BJ (cell line): ENCODE measurements at places on chromosomes 16 and 17. TPM values are rescaled to one million over a fixed set of nuclear protein-coding genes. Genes with fewer than 3 reads are reported as not detected.

Gene TEKT3
- polyA plus RNA-seq = 0.17 and 0.21 TPM in 2 replicates

Gene NAGPA
- 10.8 and 17.3 TPM in 2 replicates for polyA plus RNA-seq

Gene ITGAX
- polyA plus RNA-seq = not detected in 2 replicates

Gene DHRS7C
- not detected in 2 replicates for polyA plus RNA-seq

Gene AGRP
- not detected in 2 replicates for polyA plus RNA-seq

Gene ZP2
- not detected in 2 replicates for polyA plus RNA-seq

Gene USP43
- polyA plus RNA-seq = 0.16 and 0.23 TPM in 2 replicates

DNA sequence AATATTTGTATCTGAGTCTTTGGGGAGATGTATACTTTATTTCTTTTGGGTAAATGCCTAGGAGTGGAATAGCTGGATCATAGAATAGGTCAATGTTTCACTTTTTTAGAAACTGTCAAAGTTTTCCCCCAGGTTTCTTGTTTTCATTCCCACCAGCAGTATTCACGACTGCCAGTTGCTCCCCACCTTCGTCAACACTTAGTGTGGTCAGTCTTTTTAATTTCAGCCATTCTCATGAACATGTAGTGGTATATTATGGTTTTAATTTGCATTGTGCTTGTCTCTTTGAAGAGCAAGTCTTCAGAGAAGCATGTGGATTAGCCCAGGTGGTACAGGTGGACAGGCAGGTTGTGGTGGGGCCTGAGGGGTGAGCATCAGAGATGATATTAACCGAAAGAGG lies 53.8 kb downstream of the TEKT5 start:
- DNase-seq = no peak

GRCh38 chr17:58568044-58568799 lies 53.8 kb upstream of the MTMR4 start:
- no peak for DNase-seq

- DNase-seq = no peak
Measured at GRCh38 chr17:77227461-77228240, 86.9 kb downstream of the SEC14L1 start.

DNA sequence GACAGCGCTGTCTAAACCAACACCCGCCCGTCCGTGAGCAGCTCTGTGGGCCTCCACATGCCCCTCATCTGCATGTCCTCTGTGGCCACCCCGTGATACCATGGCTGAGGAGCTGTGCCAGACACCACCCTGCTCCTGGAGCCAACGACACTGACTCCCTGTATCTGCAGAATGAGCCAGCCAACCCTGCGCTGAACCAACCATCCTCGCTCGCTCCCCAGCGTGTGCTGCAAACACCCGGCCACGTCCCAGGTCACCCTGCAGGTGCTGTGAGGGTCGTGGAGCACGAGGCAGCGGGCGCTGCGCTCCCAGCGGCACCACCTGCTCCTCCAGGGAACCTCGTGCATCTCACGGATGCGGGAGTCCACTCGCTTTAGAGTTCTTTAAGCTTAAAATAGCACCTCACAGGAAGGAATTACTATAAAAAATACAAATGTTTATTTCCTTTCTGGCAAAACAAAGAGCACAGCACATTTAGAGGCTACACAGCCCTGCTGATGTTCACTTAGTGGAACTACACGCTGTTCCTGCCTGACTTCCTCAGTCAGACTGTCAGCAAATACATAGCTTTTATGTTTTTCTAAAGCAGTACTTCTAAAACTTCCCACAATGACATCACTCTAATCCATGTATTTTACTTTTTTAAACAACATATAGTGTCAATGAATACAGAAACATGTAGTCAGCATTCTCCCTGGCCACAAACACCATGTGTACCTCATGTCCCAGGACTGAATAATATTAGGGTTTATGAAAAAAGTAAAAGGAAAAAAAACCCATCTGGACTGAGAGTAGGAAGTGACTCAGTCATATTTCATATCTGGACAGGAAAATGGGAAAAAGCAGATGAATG lies 43.5 kb downstream of the MAP1LC3B start:
- peak; percentile 46 for DNase-seq

GRCh38 chr16:78629173-78629572 lies 529.7 kb downstream of the WWOX start:
- no peak for DNase-seq

GRCh38 chr16:57146040-57146647 lies 39.7 kb downstream of the PSME3IP1 start:
- no peak for DNase-seq

- no peak for DNase-seq
Measured at GRCh38 chr16:3612510-3613466, 1.4 kb upstream of the SLX4 start.

GRCh38 chr16:68744744-68745280 lies 7.7 kb downstream of the CDH1 start:
- no peak for DNase-seq

GRCh38 chr16:947255-947921 lies 23.4 kb downstream of the LMF1 start:
- no peak for DNase-seq

GRCh38 chr16:10945065-10945787 lies 862 bp downstream of the CLEC16A start:
- DNase-seq = no peak

- no peak for DNase-seq
Measured at GRCh38 chr16:1443980-1444729, at the start of gene CCDC154. CCDC154 (minus strand) TSS chr16:1444556; CDS start chr16:1444322, 234 bp downstream.

DNA sequence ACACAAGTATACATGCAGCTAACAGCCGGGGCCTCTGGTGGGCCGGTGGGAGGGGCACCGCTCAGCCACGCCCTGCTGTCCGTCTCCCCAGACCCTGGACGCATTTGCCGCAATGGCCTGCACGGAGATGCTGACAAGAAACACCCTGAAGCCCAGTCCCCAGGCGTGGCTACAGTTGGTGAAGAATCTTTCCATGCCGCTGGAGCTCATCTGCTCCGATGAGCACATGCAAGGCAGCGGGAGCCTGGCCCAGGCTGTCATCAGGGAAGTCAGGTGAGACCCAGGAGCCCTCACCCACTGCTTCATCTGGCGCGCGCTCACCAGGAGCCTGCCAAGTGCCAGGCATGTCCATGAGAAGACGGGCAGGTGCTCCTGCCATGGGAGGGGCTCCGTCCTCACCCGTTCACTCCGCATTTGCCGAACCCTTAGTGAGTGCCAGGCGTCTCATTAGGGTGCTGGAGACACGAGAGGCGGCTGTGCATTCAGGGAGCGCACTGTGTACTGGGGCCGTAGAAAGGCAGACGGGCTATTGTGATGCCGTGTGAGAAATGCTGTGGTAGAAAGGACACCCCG lies 51.4 kb upstream of the ENDOV start:
- no peak for DNase-seq

DNA sequence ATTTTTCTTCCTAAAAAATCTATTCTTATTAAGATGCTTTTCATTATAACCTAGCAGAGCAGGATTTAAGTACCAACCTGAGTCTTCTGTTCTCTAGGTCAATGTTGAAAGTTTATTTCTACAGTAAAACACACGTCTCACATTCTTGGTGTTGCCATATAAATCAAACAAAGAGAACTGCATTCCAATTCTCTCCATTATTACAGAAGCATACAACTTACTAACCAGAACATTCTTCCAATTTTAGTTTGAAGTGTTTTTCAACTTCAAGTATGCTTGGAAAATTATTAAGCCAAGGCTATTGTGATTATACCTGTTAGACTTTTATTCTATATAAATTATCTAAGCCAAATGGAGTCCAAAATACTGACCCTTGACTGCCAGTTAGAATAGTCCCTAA lies 110.4 kb upstream of the PMFBP1 start:
- DNase-seq = no peak

DNA sequence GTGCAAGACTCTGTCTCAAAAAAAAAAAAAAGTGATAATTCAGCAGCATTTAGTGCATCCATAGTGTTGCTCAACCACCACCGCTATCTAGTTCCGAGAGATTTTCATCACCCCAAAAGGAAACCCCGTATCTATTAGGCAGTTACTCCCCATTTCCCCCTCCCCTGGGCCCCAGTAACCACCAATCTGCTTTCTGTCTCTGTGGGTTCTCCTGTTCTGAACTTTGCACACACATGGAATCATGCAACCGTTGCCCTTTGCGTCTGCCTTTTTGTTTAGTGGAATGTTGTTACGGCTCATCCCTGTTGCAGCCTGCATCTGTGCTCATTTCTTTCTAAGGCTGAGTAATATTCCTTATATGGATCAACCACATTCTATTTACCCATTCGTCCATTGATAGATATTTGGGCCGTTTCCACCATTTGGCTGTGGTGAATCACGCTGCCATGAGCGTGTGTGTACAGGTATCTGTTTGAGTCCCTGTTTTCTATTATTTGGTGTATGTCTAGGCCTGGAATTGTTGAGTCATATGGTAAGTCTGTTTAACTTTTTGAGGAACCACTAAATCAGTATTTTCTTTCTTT lies 8.7 kb upstream of the SYNGR2 start:
- no peak for DNase-seq

DNA sequence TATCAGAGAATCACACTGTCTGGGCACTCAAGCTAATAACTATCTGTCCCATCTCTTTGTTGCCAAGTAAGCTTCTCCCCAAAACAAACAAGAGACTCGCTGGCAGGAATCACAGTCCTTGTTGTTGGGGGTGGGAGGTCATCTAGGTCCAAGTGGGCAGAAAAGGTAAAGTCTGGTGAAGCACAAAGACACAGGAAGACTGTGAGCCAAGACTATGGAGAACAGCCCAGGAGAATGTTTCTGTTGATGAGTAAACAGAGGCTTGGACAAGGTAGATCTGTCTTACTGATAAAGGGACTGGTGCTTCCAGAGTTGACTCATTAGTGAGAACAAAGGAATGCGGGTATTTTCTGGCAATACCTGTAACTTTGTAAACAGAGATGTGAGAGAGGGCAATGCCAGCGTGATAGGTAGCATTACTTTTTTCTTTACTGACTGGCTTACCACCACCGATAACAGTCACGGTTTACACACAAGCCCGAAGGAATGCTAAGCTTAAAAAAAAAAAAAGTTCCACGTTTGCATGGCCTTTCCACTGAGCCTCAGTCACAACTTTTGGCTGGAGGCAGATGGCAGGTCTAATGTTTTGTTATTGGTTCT lies 11.5 kb upstream of the MMD start:
- no peak for DNase-seq

DNA sequence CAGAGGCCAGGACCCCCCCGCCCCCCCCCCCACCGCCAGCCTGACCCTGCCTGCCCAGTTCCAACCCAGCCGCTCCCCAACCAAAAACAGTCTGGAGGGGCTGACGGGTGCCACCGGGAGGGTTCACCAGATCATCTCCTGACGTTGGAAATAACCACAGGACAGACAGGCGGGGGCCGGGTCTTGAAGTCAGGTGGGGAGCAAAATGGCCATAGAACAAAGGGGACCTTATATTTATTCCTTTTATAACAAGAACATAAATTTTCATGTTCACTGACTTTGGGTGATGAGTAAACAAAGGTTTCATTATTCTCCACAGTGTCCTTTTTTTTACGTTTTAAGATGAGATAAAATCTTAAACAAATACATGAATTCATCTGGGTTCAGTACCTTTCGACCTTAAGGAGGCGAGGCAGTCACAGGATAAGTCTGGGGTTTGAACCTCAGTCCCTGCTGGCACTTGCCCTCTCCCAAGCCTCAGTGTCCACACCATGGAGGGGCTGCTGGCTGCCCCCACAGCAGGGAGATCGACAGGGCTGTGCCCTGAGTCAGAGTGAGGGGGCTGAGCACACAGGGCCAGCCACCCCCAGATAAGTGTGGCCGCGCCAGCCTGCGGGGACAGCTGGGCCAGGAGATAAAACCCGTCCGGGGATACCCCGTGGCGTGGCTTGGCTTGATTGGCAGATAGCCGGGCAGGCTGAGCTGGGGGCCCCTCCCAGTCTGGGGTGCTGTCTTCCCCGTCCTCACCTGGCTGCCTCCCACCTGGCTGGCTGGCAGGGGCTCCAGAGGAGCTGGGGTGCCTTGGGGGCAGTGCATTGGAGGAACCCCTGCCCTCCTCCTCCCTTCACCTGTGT lies 15.0 kb downstream of the SLC7A5 start:
- no peak for DNase-seq

- DNase-seq = no peak
Measured at GRCh38 chr16:67969254-67970039, 1.0 kb upstream of the SLC12A4 start.

GRCh38 chr17:79993390-79994227 lies 42.1 kb downstream of the TBC1D16 start:
- no peak for DNase-seq

DNA sequence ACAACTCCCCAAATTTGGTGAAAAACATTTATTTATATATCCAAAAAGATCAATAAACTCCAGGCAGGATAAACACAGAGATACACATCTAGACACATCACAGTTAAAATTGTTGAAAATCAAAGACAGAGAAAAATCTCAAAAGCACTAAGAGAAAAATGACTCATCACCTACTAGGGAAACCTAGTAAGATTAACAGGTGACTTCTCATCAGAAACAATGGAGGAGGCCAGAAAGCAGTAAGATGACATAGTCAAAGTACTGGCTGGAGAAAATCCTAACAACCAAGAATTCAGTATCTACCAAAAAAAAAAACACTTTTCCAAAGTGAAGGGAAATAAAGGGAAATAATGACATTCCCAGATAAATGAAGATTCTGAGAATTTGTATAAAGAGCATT lies 33.8 kb downstream of the ULK2 start:
- DNase-seq = no peak

DNA sequence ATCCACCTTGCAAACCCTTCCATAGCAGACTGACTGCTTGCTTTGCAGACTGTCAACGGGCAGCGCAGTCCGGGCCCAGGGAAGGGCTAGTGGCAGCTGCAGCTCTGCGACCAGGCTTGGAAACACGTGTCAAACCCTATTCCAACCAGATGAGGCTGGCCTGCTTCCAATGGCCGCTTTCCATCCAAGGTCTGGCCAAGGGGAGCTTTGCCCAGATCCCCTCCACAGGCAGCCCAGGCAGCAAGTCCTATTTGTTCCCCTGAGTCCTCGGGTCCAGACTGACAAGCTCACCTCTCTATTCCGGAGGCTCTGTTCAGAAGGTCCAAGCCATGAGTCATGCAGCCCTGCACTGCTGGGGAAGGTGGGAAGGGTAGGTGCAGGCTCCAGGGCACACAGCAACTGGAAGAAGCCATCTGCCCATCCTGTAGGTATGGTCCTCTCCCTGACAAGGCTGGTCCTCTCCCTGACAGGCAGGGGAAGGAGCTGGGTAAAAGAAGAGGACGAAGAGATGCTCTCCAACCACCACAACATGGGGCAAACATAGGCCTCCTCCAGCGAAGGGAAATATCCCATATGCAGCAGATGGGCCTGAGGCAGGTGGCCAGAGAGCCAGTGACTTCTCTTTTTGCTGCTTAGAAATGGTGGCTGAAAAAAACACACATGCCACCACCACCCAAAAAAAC lies 22.6 kb upstream of the AXIN2 start:
- no peak for DNase-seq

- peak; percentile 17 for DNase-seq
Measured at GRCh38 chr17:64459284-64459747, 10.4 kb downstream of the MILR1 start.

GRCh38 chr16:57271867-57272495 lies 12.5 kb downstream of the PLLP start:
- DNase-seq = no peak

DNA sequence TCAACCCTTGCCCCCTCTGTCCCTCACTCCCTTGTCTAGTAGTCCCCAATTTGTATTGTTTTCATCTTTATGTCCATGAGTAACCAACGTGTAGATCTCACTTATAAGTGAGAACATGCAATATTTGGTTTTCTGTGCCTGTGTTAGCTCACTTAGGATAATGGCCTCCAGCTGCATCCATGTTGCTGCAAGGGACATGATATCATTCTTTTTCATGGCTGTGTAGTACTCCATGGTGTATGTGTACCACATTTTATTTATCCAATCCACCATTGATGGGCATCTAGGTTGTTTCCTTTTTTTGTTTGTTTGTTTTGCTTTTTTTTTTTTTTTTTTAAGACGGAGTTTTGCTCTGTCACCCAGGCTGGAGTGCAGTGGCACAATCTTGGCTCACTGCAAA lies 63.0 kb upstream of the HS3ST4 start:
- no peak for DNase-seq
